ENCODE measurements at places on chromosomes 2 and 18.

GRCh38 chr18:13369353-13369752 is 150.8 kb downstream of the LDLRAD4 start:
- DNase-seq: no peak

- no peak for DNase-seq
Measured at GRCh38 chr18:36476433-36476832, 178.9 kb downstream of the FHOD3 start.

- no peak for DNase-seq
Measured at GRCh38 chr2:152555048-152555447, 162.2 kb downstream of the PRPF40A start.

GRCh38 chr2:138277062-138277461 is 224.5 kb upstream of the SPOPL start:
- no peak for DNase-seq

- DNase-seq: no peak
Measured at GRCh38 chr2:136389809-136390208, 271.9 kb upstream of the CXCR4 start.

- peak; percentile 81 for DNase-seq
Measured at GRCh38 chr2:15667809-15668556, 76.3 kb downstream of the DDX1 start.

- no peak for DNase-seq
Measured at GRCh38 chr2:225556461-225556860, 157.0 kb downstream of the NYAP2 start.

DNA sequence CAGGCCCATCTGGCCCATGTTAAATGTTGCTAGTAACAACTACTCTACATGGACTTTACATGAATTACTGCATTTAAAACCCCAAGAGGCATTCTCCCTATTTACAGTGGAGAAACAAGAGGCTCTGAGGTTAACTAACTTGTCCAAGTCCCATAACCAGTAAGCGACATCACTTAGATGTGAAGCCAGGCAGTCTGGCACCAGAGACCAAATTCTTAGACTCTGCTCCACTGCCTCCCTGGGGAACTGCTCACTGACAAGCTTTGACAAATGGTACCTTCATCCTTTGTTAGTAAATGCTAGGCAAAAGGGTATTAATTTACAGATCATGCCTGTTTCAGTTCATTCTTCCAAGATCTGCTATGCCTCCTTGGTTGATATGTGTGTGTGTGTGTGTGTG is 124.8 kb downstream of the AFF3 start:
- no peak for DNase-seq

- no peak for DNase-seq
Measured at GRCh38 chr2:229856413-229856812, 65.4 kb downstream of the TRIP12 start.

DNA sequence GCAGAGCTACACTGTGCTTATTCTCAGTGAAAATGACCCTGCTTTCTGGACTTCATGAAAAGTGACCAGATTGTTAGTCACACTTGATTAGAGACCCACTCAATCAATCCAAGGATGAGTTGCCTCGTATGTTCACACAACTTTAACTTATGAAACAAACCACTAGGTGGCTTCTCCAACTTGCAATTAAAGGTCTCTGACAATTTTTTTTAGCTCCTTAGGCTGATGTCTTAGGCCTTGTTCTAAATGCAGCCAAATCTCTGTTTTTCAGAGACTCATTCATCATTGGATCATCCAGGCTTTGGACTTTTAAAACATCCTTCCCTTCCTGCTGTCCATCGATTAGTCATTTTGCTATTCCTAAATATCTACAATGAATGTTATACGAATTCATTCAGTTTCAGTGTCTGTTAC is 63.4 kb downstream of the MREG start:
- DNase-seq: no peak

DNA sequence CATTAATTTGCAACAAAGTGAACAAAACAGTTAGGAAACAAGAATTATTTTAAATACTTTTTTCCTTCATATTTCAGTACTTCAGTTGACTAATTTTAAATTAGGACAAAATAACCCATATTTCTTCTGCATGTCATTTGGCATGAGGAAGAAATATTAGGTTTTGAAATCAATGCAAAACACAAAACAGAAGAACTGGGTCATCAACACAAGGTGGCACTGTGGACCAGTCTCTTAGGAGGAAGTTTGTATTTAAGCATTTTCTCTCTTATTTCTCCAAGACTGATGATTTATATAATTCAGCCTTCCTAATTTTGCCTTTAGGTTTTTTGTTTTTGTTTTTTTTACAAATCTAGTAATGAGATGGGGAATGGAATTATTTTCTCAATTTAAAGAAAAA is 352.8 kb upstream of the KCNH7 start:
- no peak for DNase-seq

GRCh38 chr2:72988041-72988440 is 70.7 kb downstream of the EMX1 start:
- no peak for DNase-seq

GRCh38 chr18:46297621-46298020 is 193.4 kb downstream of the HAUS1 start:
- no peak for DNase-seq

All from DMS79 treated with DMSO at 0.1 percent for 48 hours (cell line).